ENCODE measurements at places on chromosomes 4 and X.

DNA sequence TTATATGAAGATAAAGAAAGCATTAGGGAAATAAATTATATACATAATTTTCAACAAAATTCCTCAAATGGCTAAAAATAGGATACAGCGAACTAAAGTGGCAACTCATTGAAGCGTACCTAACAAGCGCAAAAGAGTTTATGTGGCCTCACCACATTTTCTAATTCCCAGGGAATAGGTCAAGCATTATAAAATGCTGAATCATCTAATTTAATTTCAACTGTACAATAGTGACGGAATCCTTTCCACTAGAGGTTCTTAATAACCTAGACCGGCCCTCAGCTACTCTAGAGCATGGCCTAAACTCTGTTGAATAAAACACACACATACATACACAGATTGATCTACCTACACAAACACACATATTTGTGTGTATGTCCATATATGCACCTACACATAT is 29.1 kb downstream of the CXXC4 start:
- no peaks in the 10 kb centered on the region for H3K27me3 ChIP-seq
- no peak for DNase-seq
- no peak overlapping the region for H3K27ac ChIP-seq
- no peak overlapping the region for H3K4me3 ChIP-seq
- H3K4me1 ChIP-seq = no peaks in the 10 kb centered on the region

GRCh38 chrX:44884944-44885343 is 12.0 kb downstream of the KDM6A start:
- H3K4me1 ChIP-seq = peaks cover 49% of the 10 kb centered on the region
- no peak overlapping the region for H3K27ac ChIP-seq
- no peaks in the 10 kb centered on the region for H3K36me3 ChIP-seq
- no peak for DNase-seq
- no peak overlapping the region for H3K4me3 ChIP-seq

- no peak overlapping the region for H3K27ac ChIP-seq
- no peak for DNase-seq
- H3K4me1 ChIP-seq = no peaks in the 10 kb centered on the region
- peaks cover 5% of the 10 kb centered on the region for H3K27me3 ChIP-seq
These were observed 14.3 kb upstream of the AWAT1 start for GRCh38 chrX:70219938-70220764.

GRCh38 chr4:83371936-83372335 is 37.3 kb upstream of the HPSE start:
- peaks cover 8% of the 10 kb centered on the region for H3K36me3 ChIP-seq
- peaks cover 7% of the 10 kb centered on the region for H3K27me3 ChIP-seq
- H3K4me3 ChIP-seq = no peak overlapping the region

DNA sequence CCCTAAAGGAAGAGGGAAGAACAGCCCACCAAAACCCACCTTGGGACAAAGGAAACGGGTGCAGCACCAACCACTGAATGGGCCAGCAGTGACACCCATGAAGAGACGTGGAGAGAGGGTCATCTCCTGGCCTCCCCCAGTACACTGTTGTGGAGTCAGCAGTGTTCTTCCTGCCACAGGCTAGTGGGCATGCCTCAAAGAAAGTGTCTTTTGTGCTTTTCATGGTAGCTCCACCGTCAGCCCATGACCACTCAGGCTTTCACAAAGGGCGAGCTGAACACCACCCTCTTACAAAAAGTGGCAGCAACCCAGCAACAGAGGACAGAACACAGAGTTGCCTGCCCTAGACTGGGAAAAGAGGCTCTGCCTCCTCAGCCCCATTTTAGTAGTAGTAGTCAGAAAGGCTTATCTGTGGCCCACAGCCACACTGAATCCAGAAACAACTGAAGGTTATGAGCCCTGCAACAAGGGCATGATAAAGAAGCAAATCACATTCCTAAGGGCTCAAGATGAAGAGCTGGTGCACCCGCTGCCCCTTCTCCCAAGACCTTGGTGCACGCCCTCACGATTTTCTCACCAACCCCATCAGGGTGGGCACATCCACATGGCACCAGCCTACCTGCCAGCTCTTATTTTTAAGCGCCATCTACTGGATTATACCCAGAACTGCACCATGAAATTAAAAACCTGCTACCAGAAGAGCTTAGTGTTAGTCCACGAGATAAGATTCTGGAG is 53.1 kb downstream of the RAB28 start:
- no peaks in the 10 kb centered on the region for H3K27me3 ChIP-seq
- H3K4me3 ChIP-seq = no peak overlapping the region
- H3K4me1 ChIP-seq = peaks cover 44% of the 10 kb centered on the region
- no peak overlapping the region for H3K27ac ChIP-seq
- no peak for DNase-seq

DNA sequence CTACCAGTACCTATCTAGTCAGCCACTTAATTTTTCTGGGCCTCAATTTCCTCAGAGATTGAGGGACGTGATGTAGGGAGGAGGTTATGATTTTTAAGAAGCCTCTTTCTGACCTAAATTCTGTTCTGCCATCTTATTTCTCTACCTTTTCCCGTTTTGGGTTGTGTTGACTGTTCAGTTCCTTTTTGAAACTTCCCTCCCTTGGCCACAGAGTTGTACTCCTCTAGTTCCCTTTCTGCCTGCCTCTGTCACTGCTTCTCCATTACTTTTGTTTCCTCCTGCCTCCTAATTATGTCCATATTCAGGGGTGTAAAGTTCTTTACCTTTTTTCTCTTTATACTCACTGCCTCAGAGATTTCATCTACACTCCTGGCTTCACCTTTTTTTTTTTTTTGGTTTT is 25.4 kb downstream of the CLCN5 start:
- no peaks in the 10 kb centered on the region for H3K36me3 ChIP-seq
- peaks cover 8% of the 10 kb centered on the region for H3K4me1 ChIP-seq
- peak overlapping the region; percentile 82 for H3K27ac ChIP-seq
- H3K4me3 ChIP-seq = no peak overlapping the region
- no peaks in the 10 kb centered on the region for H3K27me3 ChIP-seq

DNA sequence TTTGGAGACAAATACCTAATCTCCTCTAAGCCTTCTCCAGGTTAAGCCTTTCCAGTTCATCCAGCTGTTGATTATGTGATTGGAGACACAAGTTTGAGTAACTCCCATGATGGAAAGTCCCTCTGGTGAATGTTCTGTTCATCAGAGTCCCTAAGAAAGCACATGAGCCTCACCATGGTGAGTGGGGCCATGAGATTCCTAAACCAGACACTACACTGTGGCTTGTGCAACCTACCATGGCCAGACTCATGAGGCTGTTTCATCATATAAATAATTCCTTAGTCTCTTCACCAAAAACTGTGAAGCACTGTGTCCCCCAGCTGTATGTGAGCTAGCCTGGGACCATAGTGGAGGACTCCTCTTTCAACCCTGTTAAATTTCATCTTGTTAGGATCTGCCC is 14.4 kb downstream of the PKD2 start:
- peak overlapping the region; percentile 5 for H3K27ac ChIP-seq
- H3K4me1 ChIP-seq = peaks cover 5% of the 10 kb centered on the region
- no peak for DNase-seq
- peaks cover 10% of the 10 kb centered on the region for H3K36me3 ChIP-seq
- no peak overlapping the region for H3K4me3 ChIP-seq

DNA sequence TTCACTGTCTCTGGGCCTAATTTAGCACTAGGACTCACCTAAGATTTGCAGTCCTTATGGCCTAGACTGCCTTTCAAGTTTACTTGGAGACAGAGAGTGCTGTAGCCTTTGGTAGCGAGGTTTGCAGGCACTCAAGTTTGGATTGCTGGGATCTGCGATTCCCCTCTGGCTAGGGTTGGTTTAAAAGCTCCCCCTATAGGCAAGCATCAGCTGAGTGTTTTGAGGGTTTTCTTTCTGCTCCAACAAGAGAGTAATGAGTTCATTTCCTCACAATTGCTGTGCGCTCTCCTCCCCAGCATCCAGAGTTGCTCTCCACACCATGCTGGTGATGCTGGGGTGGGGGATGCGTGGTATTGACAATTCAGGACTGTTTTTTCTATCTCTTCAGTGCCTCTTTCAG is 206.9 kb downstream of the GLUD2 start:
- no peak for DNase-seq
- no peak overlapping the region for H3K4me3 ChIP-seq
- no peaks in the 10 kb centered on the region for H3K4me1 ChIP-seq
- no peak overlapping the region for H3K27ac ChIP-seq

GRCh38 chr4:11618666-11619282 is 190.1 kb upstream of the HS3ST1 start:
- no peak for DNase-seq
- no peak overlapping the region for H3K4me3 ChIP-seq
- no peak overlapping the region for H3K27ac ChIP-seq

DNA sequence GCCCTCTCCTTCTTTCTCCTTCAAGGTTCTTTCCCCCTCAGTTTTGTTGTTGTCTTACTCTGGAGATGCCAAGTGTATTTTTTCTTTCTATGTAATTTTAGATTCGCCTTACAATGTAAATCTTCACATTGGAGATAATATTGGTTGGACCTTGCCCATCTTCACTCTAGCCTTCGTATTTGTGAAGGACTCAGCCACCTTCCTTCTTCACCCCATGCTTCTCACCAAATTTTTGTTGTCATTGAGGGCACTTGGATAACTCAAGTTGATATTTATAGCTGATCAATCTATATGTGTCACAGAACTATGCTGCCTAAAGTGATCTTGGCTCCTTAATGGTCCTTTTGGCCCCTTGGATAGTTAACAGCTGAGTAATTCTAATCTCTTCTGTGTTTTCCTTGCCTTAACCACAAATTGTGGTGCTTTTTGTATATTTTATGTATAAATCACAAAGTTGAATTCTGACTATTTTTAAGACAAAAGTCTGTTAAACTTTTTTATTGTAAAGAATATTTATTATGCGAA is 6.5 kb downstream of the SPRY1 start:
- H3K4me3 ChIP-seq = no peak overlapping the region
- H3K36me3 ChIP-seq = peaks cover 12% of the 10 kb centered on the region

DNA sequence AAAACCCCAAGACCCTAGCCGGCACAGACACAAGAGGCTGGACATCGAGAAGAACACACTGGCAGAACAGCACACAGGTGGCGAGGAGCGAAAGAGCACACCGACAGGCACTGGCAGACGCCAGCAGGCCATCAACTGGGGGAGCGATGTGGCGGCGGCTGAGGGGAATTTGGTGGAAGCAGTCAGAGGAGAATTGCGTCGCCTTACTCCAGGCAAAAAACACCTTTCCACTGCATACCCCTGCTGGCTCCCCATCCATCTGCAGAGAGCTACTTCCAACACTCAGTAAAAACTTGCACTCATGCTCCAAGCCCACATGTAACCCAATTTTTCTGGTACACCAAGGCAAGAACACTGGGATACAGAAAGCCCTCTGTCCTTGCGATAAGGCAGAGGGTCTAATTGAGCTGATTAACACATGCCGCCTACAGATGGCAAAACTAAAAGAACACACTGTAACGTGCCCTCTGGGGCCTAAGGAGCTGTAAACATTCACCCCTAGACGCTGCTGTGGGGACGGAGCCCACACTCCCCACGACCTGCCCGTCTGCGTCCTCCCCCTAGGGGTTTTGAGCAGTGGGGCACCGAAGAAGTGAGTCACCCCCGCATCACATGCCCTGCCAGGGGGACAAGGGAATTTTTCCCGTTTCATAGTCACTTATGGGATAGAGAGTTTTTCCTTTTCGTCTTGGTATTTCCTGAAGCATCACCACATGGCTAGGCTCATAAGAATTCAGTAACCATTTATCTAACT is 262.3 kb downstream of the KCTD8 start:
- H3K27ac ChIP-seq = no peak overlapping the region
- no peak for DNase-seq
- H3K4me3 ChIP-seq = no peak overlapping the region
- H3K4me1 ChIP-seq = no peaks in the 10 kb centered on the region

DNA sequence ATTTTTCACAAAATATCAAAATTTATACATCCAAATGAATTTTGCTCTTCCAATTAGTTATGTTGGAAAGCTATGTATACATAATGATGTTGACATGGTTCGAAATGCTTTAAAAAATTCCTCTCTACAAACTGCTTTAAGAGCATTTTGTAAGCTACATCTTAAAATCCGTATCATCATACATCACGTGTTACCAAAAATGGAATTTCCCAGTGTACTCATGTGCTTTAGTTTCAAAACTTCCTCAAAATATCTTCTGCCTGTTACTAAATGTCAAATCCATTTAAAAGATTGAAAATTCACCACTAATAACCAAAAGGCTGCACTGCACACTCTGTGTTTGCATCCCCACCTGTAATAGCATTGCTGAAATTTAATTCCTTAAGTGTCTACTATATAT is 87.9 kb downstream of the WDFY3 start:
- no peak overlapping the region for H3K27ac ChIP-seq
- no peak overlapping the region for H3K4me3 ChIP-seq
- no peak for DNase-seq
- H3K27me3 ChIP-seq = no peaks in the 10 kb centered on the region
- H3K4me1 ChIP-seq = no peaks in the 10 kb centered on the region

GRCh38 chr4:151199319-151200190 is 77.4 kb upstream of the PRSS48 start:
- no peak overlapping the region for H3K27ac ChIP-seq
- H3K27me3 ChIP-seq = peaks cover 6% of the 10 kb centered on the region
- H3K4me1 ChIP-seq = no peaks in the 10 kb centered on the region
- no peaks in the 10 kb centered on the region for H3K36me3 ChIP-seq

- H3K27ac ChIP-seq = no peak overlapping the region
- no peaks in the 10 kb centered on the region for H3K36me3 ChIP-seq
- no peaks in the 10 kb centered on the region for H3K4me1 ChIP-seq
- H3K4me3 ChIP-seq = no peak overlapping the region
- no peaks in the 10 kb centered on the region for H3K27me3 ChIP-seq
These were observed 204.0 kb upstream of the NHS start for GRCh38 chrX:17170973-17171372.

DNA sequence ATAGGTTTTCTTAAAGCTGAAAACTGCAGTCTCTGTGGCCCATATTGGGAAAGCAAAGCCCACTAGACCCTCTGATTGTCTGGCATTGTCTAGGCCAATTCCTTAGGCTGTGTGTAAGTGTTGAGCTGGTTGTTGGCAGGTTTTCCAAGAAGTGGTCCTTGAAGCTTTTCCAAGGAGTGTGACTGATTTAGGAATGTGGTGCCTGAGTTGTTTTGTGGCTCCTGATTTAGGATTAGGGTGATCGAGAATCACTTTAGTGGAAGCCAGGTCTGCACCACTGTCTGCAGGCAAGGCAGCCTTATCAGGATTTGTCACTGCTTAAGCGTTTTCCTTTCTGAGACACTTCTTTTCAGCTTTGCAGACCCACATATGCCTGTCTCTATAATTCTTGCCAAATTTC is 339.0 kb upstream of the DDX53 start:
- H3K27ac ChIP-seq = no peak overlapping the region
- no peaks in the 10 kb centered on the region for H3K27me3 ChIP-seq
- DNase-seq = no peak
- H3K4me3 ChIP-seq = no peak overlapping the region
- peaks cover 6% of the 10 kb centered on the region for H3K4me1 ChIP-seq

- no peaks in the 10 kb centered on the region for H3K36me3 ChIP-seq
- no peak overlapping the region for H3K27ac ChIP-seq
- H3K27me3 ChIP-seq = peaks cover 6% of the 10 kb centered on the region
- no peaks in the 10 kb centered on the region for H3K4me1 ChIP-seq
- DNase-seq = no peak
- no peak overlapping the region for H3K4me3 ChIP-seq
These were observed 244.8 kb upstream of the PSAPL1 start for GRCh38 chr4:7679406-7680040.

GRCh38 chr4:26020083-26020668 is 106.2 kb downstream of the SMIM20 start:
- no peak for DNase-seq
- H3K4me1 ChIP-seq = no peaks in the 10 kb centered on the region
- no peak overlapping the region for H3K27ac ChIP-seq

Data from naive B cell (primary cell).